ENCODE measurements at places on chromosomes 11 and 22.

GRCh38 chr11:75733431-75734107, 15.9 kb downstream of the MOGAT2 start:
- peak; percentile 46 for DNase-seq

GRCh38 chr11:100769165-100769564, 82.1 kb downstream of the ARHGAP42 start:
- DNase-seq, result no peak

DNA sequence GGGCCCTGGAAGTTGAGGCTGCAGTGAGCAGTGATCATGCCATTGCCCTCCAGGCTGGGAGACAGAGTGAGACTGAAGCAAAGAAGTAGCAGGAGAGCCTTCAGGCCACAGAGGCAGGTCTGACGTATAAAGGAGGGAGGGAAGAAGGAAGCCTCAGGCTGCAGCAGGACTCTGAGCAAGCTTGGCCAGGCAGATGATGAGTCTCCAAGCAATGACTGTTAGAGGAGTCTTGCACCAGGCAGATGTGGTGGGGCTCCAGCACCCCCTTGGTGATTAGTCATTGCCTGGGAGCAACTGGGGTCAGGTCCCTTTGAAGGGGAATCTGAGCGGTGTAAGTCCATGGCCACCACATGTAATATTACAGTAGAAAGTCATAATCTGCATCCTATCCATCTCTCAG, 36.6 kb upstream of the NFAM1 start:
- no peak for DNase-seq

- no peak for DNase-seq
Observed at GRCh38 chr11:27423125-27423524, 49.5 kb downstream of the LGR4 start.

DNA sequence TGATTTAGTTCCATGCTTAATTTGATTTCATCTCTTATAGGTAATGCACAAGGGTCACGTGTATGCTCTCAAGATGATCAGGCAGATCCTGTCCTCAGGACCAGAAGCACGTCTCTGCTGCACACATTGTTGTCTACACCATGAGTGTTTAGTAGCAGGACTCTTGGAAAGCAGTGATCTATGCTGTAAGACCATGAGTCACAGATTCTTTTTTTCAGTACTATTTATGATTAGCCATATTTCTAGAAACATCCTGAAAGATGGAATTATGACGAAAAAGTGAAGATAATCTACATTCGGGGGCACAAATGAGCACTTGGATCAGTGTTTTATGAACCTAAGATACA, 29.6 kb downstream of the ZBED4 start:
- no peak for DNase-seq

- no peak for DNase-seq
Observed at GRCh38 chr22:30523646-30524489, 18.4 kb upstream of the SEC14L4 start.

DNA sequence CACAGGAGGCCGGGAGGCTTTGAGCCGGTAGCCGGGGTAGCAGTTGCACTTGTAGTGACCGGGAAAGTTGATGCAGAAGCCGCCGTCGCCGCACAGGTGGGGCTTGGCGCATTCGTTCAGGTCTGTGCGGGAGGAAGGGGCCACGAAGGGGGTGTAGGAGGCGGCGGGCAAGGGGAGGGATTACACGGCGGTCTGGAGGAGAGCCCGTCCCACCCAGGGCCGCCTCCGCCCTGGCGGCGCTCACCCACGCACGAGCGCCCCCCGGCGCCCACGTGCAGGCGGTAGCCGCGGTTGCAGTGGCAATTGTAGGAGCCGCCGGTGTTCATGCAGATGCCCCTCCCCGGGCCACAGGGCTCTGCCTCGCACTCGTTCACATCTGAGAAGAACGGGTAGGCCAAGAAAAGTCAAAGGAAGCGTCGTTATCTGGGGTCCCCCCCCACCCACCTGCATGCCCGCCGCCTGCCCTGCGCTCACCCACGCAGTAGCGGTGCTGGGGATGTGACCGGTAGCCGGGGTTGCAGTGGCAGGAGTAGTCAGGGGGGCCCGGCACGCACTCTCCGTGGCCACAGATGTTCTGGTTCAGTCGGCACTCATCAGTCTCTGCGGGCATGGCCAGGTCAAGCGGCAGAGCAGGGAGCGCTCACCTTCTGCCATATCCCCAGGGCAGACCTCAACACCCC, 10.6 kb downstream of the LTBP3 start:
- DNase-seq, result no peak

GRCh38 chr11:134345237-134345550, 13.4 kb downstream of the GLB1L2 start:
- no peak for DNase-seq

GRCh38 chr11:113994077-113994954, 19.4 kb downstream of the HTR3A start:
- DNase-seq, result no peak

- DNase-seq, result no peak
Observed at GRCh38 chr11:78525720-78526119, 48.9 kb downstream of the NARS2 start.

DNA sequence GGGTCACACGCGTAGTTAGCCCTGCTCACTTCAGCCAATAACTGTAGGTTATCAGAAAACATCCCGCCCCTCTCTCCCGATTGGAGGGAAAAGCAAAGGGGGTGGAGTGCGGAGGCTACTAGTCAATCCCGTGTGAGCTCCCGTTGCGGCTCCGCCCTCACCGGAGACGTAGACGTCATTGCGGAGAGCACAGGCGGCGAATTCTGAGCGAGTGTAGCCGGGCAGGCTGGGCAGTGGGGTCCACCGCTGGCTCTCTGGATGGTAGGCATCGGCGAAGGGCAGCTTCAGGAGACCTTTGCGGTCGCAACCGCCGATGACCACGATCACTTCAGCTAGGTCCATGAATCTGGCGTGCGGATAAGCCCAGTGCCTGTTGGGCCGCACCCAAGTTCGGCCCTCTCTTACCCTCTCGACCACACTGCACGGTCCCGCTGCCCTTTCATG, 4.7 kb downstream of the KLHL35 start:
- peak; percentile 94 for DNase-seq

DNA sequence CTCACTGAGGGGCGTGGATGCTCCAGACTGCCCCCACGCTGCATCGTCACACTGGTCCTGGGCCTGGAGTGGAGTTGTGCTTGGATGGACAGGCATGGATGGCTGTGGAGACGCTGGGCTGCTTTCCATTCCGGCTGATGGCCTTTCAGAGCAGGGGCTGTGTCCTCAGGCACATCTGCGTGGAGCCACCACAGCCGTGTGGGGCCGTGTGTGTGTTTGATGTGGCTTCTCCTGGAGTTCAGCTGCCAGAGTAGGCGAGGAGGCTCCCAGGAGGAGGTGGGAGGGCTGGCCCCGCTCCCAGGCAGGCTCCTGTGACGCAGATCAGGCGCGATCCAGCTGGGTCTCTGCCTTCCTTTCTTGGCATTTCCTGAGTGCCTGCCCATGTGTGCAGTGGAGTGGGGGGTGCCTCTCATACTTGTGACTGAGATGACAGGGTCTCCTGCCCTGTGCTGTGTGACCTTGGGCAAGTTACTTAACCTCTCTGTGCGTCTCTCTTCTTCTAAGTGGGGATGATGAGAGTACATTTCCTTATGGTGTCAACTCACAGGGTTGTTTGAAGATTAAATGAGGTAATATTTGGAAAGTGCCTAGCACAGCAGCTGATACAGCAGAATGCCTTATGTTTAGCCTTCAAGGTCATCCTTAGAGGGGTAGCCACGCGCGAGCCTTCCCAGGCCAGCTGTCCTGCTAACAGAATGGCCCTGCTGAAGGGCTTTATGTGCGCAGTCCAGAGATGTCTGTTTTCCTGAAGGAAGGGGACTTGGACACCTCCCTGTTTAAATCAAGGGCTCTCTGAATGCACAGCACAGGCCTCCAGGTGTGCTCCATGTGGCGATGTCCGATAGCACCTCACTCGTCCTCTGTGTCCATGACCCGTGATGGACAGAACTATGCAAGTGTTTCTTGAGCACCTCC, 33.5 kb downstream of the GLB1L2 start:
- no peak for DNase-seq

GRCh38 chr22:29871684-29872083, 11.3 kb upstream of the MTMR3 start:
- DNase-seq, result no peak

GRCh38 chr11:47131136-47131535, 45.5 kb downstream of the ARFGAP2 start:
- no peak for DNase-seq

GRCh38 chr11:57648801-57649735, 644 bp downstream of the YPEL4 start:
- peak; percentile 47 for DNase-seq

- DNase-seq, result peak; percentile 28
Observed at GRCh38 chr11:15988693-15989231, 367.6 kb downstream of the SOX6 start.

DNA sequence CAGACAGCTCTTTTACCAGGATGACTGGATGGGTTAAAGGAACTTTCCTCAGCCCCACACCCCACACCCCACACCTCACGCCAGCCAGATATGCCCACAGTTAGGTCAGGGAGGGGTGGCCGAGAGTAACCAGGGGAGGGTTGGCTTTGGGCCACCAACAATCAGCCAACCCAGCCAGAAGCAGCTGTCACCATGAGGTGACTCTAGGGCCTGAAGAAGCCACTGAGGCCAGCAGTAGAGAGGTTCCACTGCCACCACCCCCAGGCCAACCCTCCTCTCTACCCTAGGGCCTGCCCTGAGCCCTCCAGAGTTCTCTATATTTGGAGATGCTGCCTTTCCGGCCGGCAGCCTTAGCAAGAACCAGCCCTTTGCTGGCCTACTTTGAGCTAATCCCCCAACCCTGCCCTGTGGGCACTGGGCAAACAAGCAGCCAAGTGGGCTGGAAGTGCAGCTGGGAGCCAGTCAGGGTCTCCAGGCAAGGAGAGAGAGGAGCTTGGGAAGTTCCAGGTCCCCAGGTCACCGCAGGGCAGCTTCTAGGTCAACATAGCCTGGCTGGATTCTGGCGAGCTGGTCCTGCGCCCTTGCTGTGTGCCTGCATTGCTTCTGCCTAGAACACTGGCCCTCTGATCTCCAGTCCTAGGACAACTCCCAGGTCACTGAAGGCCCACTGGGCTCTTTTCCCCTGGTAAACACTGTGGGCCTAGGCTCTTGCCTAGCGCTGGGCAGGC, 12.0 kb upstream of the SYT8 start:
- DNase-seq, result no peak

- DNase-seq, result no peak
Observed at GRCh38 chr22:49008682-49009235, 818.9 kb downstream of the BRD1 start.

GRCh38 chr11:109991835-109992234, 101.4 kb upstream of the ZC3H12C start:
- DNase-seq, result no peak

DNA sequence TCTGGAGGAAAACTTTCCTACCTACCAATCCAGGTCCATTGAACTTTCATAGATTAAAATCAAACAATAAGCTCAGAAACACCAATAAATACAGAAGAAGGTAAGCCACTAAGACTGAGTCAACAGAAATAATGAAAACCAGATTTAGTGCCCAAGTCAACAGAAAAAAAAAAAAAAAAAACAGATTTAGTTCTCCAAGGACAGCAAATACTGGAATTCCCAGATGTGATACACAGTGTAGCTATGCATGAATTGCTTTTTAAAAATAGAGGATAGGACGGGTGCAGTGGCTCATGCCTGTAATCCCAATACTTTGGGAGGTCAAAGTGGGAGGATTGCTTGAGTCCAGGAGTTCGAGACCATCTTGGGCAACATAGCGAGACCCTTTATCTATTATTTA, 15.7 kb downstream of the DMC1 start:
- no peak for DNase-seq

DNA sequence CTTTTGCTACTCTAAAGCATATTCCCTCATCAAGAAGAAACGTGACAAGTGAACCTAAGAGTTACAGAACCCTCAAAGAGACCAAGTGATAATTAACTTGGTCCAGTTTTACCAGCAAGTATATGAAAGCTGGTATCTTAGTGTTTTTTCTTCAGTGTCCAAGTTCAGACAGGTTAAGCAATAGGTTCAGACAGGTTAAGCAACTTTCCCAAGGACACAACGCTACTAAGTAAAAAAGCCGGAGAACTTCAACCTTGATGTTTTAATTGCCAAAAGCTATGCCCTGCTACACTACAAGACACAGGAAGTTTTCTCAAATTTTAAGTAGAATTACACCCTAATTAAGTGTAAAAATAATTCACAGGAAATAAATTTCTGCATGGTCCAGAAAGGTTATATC, 30.0 kb upstream of the ARHGAP32 start:
- no peak for DNase-seq

DNA sequence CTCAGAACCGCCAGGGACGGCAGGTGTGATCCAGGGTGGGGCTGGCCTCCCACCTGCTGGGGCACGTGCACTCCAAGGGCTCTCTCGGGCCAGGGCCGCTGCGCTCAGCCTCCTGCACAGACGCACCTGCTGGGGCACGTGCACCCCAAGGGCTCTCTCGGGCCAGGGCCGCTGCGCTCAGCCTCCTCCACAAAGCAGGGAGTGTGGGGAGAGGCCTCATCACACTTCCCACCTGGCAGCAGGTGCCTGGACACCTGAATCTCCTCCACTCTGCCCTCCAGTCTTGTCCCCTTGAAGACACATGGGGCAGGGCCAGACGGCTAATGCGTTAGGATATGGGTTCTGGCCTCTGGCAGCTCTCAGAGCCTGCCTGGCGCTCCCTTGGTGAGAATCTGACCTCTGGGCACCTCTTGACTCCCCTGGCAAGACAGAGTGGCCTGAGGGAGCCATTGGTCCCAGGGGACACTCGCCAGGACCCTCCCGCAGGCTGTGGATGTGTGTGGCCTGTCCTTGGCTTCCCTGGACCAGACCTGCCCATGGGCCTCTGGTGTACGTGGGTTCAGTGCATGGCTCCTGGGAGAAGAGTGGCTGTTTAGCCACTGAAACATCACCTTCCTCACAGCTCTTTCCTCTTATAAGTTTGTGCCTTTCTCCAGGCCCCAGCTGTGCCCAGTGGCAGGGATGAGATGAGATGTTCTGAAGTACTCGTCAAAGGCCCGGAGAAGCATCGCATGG, 73.5 kb downstream of the BRD1 start:
- DNase-seq, result no peak

GRCh38 chr22:22928666-22929380, 41.2 kb downstream of the IGLL5 start:
- peak; percentile 76 for DNase-seq

DNA sequence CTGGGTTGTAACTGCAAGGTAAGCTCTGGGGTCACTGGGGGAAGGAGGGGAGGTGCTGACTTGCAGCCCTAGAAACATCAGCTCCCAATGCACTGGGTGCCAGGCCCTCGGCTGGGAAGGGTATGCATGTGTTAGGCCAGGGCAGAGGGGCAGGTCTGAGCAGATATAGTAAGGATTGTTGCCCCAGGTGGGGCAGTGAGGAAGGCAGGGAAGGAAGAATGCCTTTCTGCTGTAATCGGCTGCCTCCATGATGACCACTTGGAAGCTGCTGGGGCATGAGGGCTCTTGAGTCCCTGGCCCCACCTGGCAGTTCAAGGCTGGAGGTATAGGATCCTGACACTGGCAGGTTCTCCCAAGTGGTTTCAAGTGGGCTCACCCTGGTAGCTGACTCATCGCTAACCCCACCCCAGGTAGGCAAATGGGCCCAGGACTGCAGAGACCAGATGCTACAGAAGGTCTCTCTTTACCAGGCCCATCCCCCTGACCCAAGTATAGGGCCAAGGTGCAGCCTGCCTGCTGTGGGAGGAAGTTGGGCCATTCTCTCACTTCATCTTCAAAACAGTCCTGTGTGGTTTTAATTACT, 56.7 kb downstream of the TIMP3 start:
- DNase-seq, result no peak

- DNase-seq, result no peak
Observed at GRCh38 chr11:95005642-95006041, 19.4 kb upstream of the KDM4E start.

Measured in femur (tissue), 1 donor.